Body of pancreas (tissue), 4 donors: ENCODE measurements at places on chromosomes 16 and 17. TPM values are rescaled to one million over a fixed set of nuclear protein-coding genes. Genes with fewer than 3 reads are reported as not detected.
A peak's percentile ranks its signal among the peaks of the same experiment; 100 is the strongest.

- H3K36me3 ChIP-seq, result no peaks in the 10 kb centered on the region
- no peak for DNase-seq
- no peak overlapping the region for H3K4me3 ChIP-seq
- peaks cover 9% of the 10 kb centered on the region for H3K4me1 ChIP-seq
- H3K27ac ChIP-seq, result no peak overlapping the region
- no peaks in the 10 kb centered on the region for H3K27me3 ChIP-seq
Observed at GRCh38 chr16:87842209-87842869, 27.0 kb downstream of the SLC7A5 start.

GRCh38 chr16:57469917-57470470, 7.5 kb downstream of the POLR2C start:
- H3K4me1 ChIP-seq, result peaks cover 36% of the 10 kb centered on the region
- no peak for DNase-seq
- H3K36me3 ChIP-seq, result peaks cover 6% of the 10 kb centered on the region
- no peaks in the 10 kb centered on the region for H3K27me3 ChIP-seq
- peak overlapping the region; percentile 16 for H3K27ac ChIP-seq

The SP6 gene
- total RNA-seq, result 0.26 TPM

GRCh38 chr17:80416260-80416939, 1.4 kb downstream of the ENDOV start:
- peaks cover 33% of the 10 kb centered on the region for H3K4me1 ChIP-seq
- no peaks in the 10 kb centered on the region for H3K36me3 ChIP-seq
- DNase-seq, result no peak
- no peak overlapping the region for H3K27ac ChIP-seq
- H3K4me3 ChIP-seq, result no peak overlapping the region
- no peaks in the 10 kb centered on the region for H3K27me3 ChIP-seq

The ZNF213 gene
- 21.4 TPM for total RNA-seq

The ACSM5 gene
- 2.3 TPM for total RNA-seq

The TP53TG3B gene
- not detected for total RNA-seq

- H3K27ac ChIP-seq, result no peak overlapping the region
- H3K36me3 ChIP-seq, result peaks cover 2% of the 10 kb centered on the region
- peaks cover 5% of the 10 kb centered on the region for H3K4me1 ChIP-seq
- no peak for DNase-seq
- H3K27me3 ChIP-seq, result no peaks in the 10 kb centered on the region
Observed at GRCh38 chr16:907361-907760, 63.4 kb downstream of the LMF1 start.

DNA sequence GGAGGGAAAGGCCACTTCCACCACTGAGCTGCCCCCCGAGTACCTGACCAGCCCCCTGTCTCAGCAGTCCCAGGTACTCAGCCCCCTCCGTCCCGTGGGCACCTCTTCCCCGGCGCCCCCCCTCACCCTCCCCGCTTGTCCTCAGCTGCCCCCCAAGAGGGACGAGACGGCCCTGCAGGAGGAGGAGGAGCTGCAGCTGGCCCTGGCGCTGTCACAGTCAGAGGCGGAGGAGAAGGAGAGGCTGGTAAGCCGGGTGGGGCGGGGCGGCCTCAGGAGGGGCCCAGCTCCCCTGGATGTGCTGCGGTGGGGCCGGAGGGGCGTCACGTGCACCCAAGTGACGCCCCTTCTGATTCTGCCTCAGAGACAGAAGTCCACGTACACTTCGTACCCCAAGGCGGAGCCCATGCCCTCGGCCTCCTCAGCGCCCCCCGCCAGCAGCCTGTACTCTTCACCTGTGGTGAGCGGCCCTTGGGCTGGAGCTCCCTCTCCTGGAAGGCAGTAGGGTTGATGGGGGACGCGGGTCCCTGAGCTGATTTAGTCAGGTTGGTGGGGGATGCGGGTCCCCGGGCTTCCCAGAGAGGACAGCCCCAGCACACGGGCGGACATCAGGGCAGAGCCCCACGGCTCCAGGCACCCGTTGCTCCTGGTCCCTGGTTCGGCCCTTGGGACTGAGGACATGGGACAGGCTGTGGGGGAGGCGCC, 9.5 kb upstream of the MRPL12 start:
- peaks cover 51% of the 10 kb centered on the region for H3K36me3 ChIP-seq
- no peak overlapping the region for H3K4me3 ChIP-seq
- H3K4me1 ChIP-seq, result no peaks in the 10 kb centered on the region
- DNase-seq, result no peak

The HCRT gene
- total RNA-seq, result not detected

The MMP28 gene
- total RNA-seq, result 15.2 TPM

The GDPD1 gene
- 2.3 TPM for total RNA-seq

The RHBDF2 gene
- total RNA-seq, result 48.1 TPM

DNA sequence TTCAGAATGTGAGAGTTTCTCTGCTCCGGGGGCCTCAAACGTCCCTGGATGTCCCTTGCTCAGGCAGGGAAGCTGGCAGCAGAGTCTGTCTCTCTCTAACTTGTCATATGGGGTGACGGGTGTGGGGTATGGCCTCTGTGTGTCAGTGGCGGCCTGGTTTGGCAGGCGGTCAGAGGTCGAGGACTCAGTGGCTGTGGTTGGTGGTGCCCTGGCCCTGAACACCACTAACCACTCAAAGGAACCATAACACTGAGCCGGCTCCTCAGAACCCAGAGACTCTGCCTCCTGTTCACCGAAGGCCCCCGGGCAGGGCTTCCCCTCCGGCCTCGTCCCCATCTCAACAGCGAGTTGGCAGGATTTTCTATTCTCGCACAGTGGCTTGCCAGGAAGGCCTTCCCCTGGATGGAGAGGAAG, 677 bp downstream of the P2RX1 start:
- no peak overlapping the region for H3K4me3 ChIP-seq
- no peaks in the 10 kb centered on the region for H3K27me3 ChIP-seq
- no peak for DNase-seq

DNA sequence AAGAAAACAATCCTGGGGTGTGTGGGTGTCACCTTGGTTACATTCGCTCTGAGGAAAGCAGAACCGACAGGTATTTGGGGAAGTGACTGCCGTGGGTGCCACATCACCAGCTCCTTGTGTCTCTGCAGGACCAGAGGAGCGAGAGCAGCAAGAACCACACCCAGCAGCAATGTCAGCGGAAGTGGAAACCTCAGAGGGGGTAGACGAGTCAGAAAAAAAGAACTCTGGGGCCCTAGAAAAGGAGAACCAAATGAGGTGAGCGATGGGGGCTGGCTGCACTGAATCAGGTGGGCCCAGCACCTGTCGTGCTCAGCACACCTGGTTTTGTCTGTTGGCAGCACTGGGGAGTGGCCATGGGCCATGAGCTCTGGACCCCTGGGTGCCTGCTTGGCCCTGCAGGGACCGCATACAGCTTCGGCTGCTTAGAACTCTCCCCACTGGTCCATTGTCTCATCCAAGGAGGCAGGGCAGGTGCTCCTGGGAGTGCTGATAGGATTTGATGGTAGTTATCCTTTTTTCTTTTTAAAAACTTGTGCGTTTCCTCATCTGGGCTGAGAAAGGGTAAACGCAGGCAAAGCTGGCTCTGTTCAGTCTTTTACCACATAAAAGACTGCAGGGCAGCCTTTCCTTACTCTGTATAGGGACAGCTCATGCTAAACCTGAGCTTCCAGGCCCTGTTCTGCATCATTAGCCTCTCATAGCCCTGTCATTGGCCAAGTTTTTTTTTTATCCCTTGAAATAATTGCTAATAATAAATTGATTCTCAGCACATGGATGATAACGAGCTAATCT, 29.4 kb downstream of the HMOX2 start:
- no peak overlapping the region for H3K27ac ChIP-seq
- H3K27me3 ChIP-seq, result no peaks in the 10 kb centered on the region
- no peak for DNase-seq
- no peak overlapping the region for H3K4me3 ChIP-seq

DNA sequence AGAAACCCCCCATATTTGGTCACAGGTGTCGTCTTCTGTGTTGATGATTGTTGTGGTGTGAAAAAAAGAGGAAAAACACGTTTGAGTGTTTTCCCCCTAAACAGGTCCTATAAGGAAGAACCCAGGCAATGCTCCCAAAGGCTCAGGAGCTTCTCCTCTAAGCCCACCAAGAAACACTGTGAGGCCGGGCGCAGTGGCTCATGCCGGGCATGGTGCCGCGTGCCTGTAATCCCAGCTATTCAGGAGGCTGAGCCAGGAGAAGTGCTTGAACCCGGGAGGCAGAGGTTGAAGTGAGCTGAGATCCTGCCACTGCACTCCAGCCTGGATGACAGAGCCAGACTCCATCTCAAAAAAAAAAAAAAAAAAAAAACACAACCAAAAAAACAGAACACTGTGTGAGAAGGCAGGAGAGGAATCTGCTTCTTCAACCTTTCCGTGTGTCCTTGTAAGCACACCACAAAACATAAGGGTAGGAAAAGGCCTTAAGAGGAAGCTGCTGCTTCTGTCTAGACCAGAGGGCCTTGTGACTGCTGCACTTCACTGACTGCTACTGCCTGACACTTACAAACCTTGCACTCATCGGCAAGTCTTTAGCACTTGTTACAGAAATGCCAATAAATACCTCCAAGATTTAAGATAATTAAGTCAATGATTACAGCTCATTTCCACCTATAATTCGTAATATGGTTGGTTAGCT, 9.3 kb downstream of the JPT1 start:
- H3K4me3 ChIP-seq, result no peak overlapping the region
- peaks cover 4% of the 10 kb centered on the region for H3K4me1 ChIP-seq
- H3K27ac ChIP-seq, result no peak overlapping the region
- no peaks in the 10 kb centered on the region for H3K27me3 ChIP-seq
- no peaks in the 10 kb centered on the region for H3K36me3 ChIP-seq
